ENCODE measurements at places on chromosomes 1 and 21.

GRCh38 chr1:71307451-71307850 lies 226.6 kb upstream of the ZRANB2 start:
- no peak for DNase-seq

DNA sequence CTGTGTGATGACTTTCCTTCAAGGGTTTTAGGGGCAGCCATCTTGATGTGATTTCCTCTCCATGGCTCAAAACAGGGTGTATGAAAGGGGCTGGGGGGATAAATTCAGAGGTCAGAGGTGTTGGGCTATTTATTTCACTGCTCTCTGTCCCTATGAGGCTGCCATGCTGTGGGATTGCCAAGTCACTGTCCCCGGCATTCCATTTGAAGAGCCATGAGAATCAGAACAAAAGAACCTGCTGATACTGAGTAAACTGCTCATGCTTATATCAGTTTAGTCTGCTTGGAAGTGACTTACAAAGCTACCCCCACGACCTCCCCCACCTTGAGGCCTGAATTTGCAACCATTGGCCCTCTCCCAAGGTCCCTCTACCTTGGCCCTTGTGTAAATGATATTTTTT lies 72.3 kb upstream of the UBE2U start:
- DNase-seq: no peak

GRCh38 chr1:2820731-2821372 lies 19.4 kb upstream of the TTC34 start:
- DNase-seq: no peak

DNA sequence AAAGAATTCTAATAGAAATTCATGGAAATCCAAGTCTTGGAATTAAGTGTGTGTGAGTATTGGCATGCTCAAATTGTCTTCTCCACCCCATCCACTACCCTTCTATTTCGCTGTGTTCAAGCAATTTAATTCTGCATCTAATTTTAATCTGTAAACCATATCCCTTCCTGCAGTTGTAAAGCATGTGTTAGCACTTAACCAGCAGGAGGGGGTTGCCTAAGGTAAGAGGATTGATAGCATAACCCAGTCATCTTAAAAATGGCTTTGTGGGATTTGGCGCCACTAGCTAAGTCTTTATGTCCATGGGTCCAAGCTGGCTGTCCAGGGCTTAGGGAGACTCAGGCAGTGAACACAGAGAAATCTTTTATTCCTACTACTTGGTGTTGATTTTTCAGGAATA lies 210.3 kb downstream of the PTPRC start:
- DNase-seq: no peak

DNA sequence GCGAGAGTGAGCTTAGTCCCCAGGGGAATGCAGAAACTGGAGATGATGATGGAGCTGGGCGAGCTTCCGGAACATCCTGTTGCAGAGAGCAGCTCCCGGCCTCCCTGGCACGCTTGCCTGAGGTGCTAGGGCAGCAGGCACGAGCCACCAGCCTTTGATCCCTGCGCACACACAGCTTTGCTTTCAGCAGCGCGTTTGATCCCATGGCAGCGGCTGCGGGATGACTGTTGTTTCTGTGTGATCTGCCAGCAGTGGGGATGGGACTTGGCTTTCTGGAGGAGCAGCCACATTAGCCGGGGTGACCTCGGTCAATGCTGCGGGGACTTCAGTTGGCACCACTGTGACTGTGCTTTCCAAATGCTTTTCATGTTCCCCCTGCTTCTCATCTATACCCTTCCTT lies 193.2 kb downstream of the KAZN start:
- no peak for DNase-seq

- DNase-seq: no peak
These were observed 115.5 kb upstream of the IRF2BP2 start for GRCh38 chr1:234725177-234726132.
